Uterus (tissue), 4 donors: ENCODE measurements at places on chromosomes 3 and 15. TPM values are rescaled to one million over a fixed set of nuclear protein-coding genes. Genes with fewer than 3 reads are reported as not detected.

DNA sequence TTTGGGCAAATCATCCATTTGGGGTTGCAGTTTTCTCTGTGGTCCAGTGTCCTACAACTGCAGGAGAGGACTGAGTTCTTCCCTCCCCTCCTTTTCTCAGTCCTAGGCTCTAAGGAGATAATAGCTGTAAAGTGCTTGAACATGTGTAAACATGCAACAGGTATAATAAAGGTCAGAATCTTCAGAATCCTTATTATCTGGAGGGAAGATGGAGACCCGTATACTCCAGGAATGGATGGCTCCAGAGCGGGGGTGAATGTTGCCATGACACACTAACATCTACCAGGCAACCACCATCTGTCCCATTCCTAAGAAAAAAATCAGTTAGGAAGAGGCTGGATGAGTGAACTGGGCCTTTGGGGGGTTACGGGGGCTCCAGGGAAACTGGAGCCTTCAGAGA is 39.7 kb upstream of the GLCE start:
- no peaks in the 10 kb centered on the region for H3K36me3 ChIP-seq
- no peaks in the 10 kb centered on the region for H3K4me1 ChIP-seq
- H3K4me3 ChIP-seq, result no peak overlapping the region
- peaks cover 5% of the 10 kb centered on the region for H3K27me3 ChIP-seq

DNA sequence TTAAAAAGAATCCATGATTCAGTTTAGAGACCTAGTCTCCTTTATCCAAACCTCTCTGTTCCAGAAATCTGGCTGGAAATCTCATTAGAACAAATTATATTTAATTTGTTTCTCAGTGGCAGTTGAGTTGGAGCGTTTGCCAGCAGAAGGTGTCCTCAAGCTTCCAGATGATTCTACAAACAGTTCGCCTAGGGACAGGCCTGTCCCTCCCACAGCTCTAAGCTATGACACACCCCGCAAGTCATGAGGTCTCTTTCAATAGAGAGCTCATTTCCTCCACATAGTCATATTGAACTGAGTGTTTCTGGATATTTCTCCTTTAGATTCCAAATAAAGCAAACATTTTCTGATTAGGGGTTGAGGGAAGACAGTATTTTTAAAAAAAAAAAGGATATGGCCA is 230.3 kb downstream of the ATP8B4 start:
- DNase-seq, result no peak
- H3K27ac ChIP-seq, result peak overlapping the region; percentile 88
- no peak overlapping the region for H3K4me3 ChIP-seq
- no peaks in the 10 kb centered on the region for H3K36me3 ChIP-seq
- no peaks in the 10 kb centered on the region for H3K27me3 ChIP-seq
- peaks cover 11% of the 10 kb centered on the region for H3K4me1 ChIP-seq

GRCh38 chr3:109114746-109115145 is 3.2 kb downstream of the MORC1 start:
- no peak overlapping the region for H3K4me3 ChIP-seq
- no peaks in the 10 kb centered on the region for H3K4me1 ChIP-seq
- H3K27me3 ChIP-seq, result no peaks in the 10 kb centered on the region
- DNase-seq, result no peak
- H3K27ac ChIP-seq, result no peak overlapping the region

GRCh38 chr3:80733522-80734176 is 965.9 kb upstream of the ROBO1 start:
- no peaks in the 10 kb centered on the region for H3K27me3 ChIP-seq
- H3K4me3 ChIP-seq, result no peak overlapping the region
- DNase-seq, result no peak
- no peaks in the 10 kb centered on the region for H3K36me3 ChIP-seq

DNA sequence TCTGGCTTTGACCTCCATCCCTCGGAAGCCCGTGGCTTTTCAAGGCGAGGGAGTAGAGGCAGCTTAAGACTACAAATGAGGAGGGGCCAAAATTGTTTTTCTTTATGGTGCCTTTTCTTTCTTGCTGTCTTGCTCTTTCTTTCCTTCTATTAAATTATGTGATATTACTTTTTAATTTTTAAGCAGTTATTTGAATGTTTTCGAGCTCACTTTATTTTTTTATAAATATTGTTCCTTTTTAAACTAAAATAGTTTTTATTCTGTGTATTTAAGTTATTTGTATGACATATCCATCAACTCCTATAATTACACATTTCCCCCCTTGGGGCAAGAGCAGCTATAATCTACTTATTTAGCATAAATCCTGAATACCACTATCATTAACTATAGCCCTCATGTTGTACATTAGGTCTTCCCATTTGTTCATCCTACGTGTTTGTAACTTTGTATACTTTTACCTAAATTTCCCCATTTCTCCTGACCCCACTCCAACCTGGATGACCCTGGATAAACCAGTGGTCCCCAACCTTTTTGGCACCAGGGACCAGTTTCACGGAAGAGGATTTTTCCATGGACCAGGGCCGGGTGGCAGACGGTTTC is 622 bp upstream of the PLSCR1 start:
- no peak for DNase-seq
- H3K27me3 ChIP-seq, result no peaks in the 10 kb centered on the region
- H3K27ac ChIP-seq, result peak overlapping the region; percentile 99
- H3K4me1 ChIP-seq, result no peaks in the 10 kb centered on the region

GRCh38 chr3:52238193-52238760 is 681 bp downstream of the TWF2 start:
- no peak for DNase-seq
- no peaks in the 10 kb centered on the region for H3K36me3 ChIP-seq
- peaks cover 18% of the 10 kb centered on the region for H3K4me1 ChIP-seq
- no peaks in the 10 kb centered on the region for H3K27me3 ChIP-seq
- peak overlapping the region; percentile 85 for H3K4me3 ChIP-seq
- H3K27ac ChIP-seq, result peak overlapping the region; percentile 94

GRCh38 chr3:131503320-131503635 is 507 bp upstream of the MRPL3 start:
- H3K4me3 ChIP-seq, result peak overlapping the region; percentile 55
- no peak for DNase-seq
- peak overlapping the region; percentile 77 for H3K27ac ChIP-seq
- H3K36me3 ChIP-seq, result no peaks in the 10 kb centered on the region
- no peaks in the 10 kb centered on the region for H3K27me3 ChIP-seq
- H3K4me1 ChIP-seq, result no peaks in the 10 kb centered on the region

DNA sequence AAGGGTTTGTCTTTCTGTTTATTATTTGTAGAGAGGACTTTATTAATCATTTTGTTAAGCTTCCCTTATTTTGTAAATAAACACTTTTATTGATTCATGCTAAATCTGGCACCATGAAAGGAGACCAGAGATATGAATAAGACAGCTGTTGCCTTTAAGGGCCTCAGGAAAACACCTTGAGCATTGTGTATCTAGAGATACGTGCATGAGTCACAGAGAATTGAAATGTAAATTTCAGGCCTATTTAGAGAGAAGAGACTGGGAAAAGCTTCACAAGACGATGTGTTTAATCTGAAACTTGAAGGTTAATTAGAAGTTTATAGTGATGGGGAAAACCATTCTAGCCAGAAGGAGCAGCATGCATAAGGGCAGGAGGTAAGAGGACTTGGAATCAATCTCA is 28.6 kb upstream of the UTS2B start:
- no peaks in the 10 kb centered on the region for H3K27me3 ChIP-seq
- no peaks in the 10 kb centered on the region for H3K36me3 ChIP-seq
- no peaks in the 10 kb centered on the region for H3K4me1 ChIP-seq
- H3K27ac ChIP-seq, result no peak overlapping the region
- no peak overlapping the region for H3K4me3 ChIP-seq

DNA sequence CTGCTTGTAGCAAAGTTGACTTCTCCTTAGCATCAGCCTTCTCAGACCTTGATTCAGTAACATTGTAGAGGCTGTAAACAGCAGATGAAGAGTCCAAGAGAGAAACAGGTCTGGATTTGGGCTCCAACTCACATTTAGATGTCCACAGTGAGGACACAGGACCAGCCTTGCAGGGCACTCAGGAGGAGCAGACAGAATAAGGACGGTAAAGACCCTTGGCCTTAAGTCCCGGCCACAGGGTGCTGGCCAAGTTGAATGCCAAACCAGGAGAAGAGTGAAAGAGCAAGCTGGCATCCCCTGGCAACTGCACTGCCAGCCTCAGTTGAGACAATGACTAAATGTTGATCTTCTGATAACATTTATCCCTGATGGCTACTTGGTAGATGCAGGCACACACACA is 136.3 kb downstream of the LRRK1 start:
- H3K36me3 ChIP-seq, result no peaks in the 10 kb centered on the region
- DNase-seq, result no peak
- no peaks in the 10 kb centered on the region for H3K27me3 ChIP-seq

- H3K27me3 ChIP-seq, result no peaks in the 10 kb centered on the region
- no peak overlapping the region for H3K27ac ChIP-seq
- no peaks in the 10 kb centered on the region for H3K4me1 ChIP-seq
- no peaks in the 10 kb centered on the region for H3K36me3 ChIP-seq
These were observed 200.7 kb upstream of the TTC14 start for GRCh38 chr3:180401226-180401625.

DNA sequence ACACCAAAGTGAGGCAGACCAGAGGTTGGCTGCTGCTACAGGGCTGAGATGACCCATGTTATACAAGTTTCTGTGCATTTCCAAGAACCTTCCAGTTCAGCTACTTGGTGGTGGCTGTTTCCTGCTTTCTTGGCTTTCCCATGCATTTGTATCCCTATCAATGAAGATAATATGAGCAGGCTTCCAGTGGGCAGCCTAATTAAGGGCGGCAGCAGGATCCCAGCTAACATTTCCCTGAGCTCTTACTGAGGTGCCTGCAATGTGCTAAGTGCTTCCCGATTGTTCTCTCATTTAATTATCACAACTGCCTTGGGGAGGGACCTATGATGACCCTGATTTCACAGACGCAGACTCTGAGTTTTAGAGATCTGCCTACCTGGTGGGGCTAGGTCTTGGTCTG is 95.5 kb downstream of the FRMD4B start:
- no peaks in the 10 kb centered on the region for H3K4me1 ChIP-seq
- H3K27ac ChIP-seq, result no peak overlapping the region
- H3K36me3 ChIP-seq, result no peaks in the 10 kb centered on the region
- no peaks in the 10 kb centered on the region for H3K27me3 ChIP-seq
- DNase-seq, result no peak

- H3K27ac ChIP-seq, result no peak overlapping the region
- no peaks in the 10 kb centered on the region for H3K4me1 ChIP-seq
- no peaks in the 10 kb centered on the region for H3K36me3 ChIP-seq
- no peak for DNase-seq
These were observed 55.1 kb downstream of the MYH15 start for GRCh38 chr3:108455212-108455705.

- no peak for DNase-seq
- H3K4me3 ChIP-seq, result no peak overlapping the region
- H3K4me1 ChIP-seq, result no peaks in the 10 kb centered on the region
- no peaks in the 10 kb centered on the region for H3K36me3 ChIP-seq
These were observed 81.5 kb downstream of the SLC25A26 start for GRCh38 chr3:66302288-66302687.

DNA sequence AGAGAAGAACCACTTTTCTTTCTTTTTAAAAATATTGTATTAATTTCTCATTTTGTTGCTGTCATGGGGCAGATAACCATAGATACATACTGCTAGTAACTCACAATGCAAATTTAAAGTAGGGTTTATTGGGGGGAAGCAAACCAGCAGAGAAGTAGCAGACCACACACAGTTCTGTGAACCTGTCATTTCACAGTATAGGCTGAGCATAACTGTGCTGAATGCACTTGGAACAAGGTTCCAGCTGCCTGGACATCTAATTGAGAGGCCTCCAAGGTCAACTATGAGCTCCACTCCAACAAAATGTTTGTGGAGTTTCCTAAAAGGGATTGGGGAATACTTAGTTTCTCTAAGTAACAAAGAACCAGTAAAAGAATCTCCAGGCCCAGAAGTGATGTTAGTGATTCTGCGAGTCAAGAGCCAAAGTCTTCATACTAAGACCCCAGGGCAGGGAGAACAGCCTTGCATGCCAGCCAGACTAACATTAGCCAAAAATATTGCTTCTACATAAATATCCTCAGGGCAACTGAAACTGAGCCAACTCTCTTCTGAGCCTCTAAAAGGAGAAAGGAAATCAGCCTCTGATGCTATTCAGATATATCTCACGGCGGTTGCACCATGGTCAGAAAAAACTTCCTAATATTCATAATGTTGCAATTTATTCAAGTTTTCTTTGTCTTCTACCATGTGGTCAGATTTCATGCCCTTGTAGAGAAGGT is 856.4 kb upstream of the ALCAM start:
- H3K27me3 ChIP-seq, result no peaks in the 10 kb centered on the region
- no peaks in the 10 kb centered on the region for H3K36me3 ChIP-seq
- H3K4me1 ChIP-seq, result no peaks in the 10 kb centered on the region
- no peak overlapping the region for H3K4me3 ChIP-seq
- no peak for DNase-seq

DNA sequence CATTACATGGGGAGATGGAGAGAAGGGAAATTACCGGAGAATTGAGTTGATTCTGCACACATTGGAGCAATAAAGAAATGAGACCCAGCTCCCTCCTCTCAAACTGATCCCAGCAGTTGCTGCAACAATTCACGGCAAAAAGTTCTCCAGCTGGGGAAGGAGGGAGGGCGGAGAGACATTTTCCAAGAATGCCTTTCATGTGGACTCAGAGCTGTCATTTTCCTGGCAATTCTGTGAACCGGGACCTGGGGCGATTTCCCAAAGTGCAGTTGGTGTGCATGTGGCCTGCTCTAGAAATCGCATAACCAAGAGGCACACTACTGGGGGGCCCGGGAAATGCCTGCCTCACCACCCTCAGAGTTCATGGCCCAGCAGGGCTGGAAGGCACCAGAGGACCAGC is 48.7 kb upstream of the IREB2 start:
- H3K27me3 ChIP-seq, result no peaks in the 10 kb centered on the region
- no peaks in the 10 kb centered on the region for H3K4me1 ChIP-seq
- no peak overlapping the region for H3K27ac ChIP-seq
- H3K36me3 ChIP-seq, result no peaks in the 10 kb centered on the region
- no peak overlapping the region for H3K4me3 ChIP-seq
- no peak for DNase-seq

GRCh38 chr3:115927197-115927596 is 303.9 kb downstream of the GAP43 start:
- no peak for DNase-seq
- no peaks in the 10 kb centered on the region for H3K27me3 ChIP-seq
- no peak overlapping the region for H3K4me3 ChIP-seq
- H3K27ac ChIP-seq, result no peak overlapping the region
- no peaks in the 10 kb centered on the region for H3K36me3 ChIP-seq

GRCh38 chr15:89203705-89204273 is 17.6 kb downstream of the RLBP1 start:
- no peaks in the 10 kb centered on the region for H3K4me1 ChIP-seq
- H3K27me3 ChIP-seq, result no peaks in the 10 kb centered on the region
- no peak for DNase-seq

Gene C2CD4A
- 0.21 TPM for total RNA-seq

Gene ZBED2
- total RNA-seq, result not detected

Gene SHF
- 36.5 TPM for total RNA-seq

Gene CLDN18
- not detected for total RNA-seq

Gene PDE8A
- total RNA-seq, result 27.6 TPM

Gene GABRG3
- not detected for total RNA-seq

Gene DPPA2
- not detected for total RNA-seq

Gene ANKUB1
- not detected for total RNA-seq

Gene UBE2Q2
- 71.7 TPM for total RNA-seq

Gene SLC6A1
- 5.0 TPM for total RNA-seq

Gene LSMEM2
- total RNA-seq, result 1.5 TPM

Gene PRTG
- total RNA-seq, result 37.2 TPM
